ENCODE measurements at places on chromosomes 12 and 14.

- no peak for DNase-seq
Measured at GRCh38 chr12:89351489-89352241, 636 bp downstream of the DUSP6 start.

GRCh38 chr12:12958886-12959285 is 6.9 kb upstream of the GPRC5D start:
- DNase-seq = no peak

DNA sequence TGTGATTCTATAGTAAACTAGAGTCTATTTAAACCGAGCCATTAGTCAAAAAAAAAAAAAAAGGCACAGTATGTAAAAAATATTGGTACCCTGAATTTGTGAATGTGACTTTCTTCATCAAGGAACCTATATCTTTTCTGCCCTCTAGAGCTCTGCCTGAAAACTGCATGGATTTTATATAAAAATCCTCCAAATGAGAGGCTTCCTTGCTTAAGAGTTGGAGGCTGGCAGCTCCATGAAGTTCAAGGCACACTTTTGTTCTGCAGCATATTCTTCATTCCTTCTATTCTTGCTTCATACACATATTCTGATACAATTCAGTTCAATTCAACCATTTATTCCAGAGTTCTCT is 23.1 kb upstream of the NKX2-8 start:
- no peak for DNase-seq

DNA sequence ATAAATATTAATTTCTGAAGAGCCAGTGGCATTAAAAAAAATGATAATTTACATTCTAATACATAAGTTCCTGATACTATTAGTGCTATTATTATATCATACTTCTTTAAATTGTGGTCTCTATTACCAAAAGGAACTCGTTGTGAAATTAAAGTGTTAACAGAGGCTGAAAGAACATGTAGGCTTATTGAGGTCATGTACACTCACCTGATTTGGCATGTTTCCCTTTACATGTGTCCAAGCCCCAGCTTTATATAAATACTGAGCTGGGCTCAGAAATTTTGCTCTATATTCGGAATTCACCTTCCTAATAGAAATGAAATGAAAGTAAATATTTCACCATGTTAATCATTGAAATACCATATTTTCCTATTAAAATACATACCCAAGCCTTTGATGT is 11.0 kb downstream of the MDM1 start:
- DNase-seq = no peak

DNA sequence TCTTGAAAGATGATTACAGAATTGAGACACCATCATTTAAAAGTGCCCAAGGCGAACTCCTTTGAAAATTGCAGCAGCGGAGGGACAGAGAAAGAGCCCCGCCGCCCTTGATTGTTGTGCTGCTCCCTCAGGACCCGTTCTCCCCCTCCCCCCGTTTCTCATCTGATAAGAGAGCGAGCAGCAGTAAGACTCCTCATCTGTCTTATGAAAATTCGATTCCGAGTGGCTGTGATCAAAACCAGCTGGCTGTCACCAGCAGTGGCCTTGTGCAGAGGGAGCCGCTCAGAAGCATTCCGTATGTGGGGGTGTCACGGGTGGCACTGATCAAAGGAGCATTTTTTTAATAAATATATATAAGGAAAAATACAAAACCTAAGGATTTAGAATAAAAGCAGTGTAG is 78.0 kb upstream of the GPATCH2L start:
- DNase-seq = no peak

- no peak for DNase-seq
Measured at GRCh38 chr12:111025792-111026430, 105.5 kb upstream of the MYL2 start.

DNA sequence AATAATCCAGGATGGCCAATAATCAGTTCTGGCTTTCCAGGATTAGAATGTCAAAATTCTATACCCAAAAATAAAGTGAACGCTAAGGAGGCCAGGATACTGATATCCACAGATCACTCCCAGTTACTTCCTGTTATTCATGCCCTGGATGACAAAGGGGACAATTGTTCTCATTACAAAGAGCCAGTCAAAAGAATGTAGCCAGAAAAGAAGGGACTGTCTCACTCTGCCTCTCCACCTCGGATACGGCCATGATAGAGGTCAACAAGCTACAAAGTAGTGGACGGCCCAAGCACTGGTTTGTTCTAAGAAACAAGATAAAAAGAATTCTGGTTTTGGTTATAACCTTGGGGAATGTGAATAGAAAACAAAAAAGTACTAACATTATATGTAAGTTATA is 116.1 kb upstream of the ATF7IP start:
- DNase-seq = no peak

DNA sequence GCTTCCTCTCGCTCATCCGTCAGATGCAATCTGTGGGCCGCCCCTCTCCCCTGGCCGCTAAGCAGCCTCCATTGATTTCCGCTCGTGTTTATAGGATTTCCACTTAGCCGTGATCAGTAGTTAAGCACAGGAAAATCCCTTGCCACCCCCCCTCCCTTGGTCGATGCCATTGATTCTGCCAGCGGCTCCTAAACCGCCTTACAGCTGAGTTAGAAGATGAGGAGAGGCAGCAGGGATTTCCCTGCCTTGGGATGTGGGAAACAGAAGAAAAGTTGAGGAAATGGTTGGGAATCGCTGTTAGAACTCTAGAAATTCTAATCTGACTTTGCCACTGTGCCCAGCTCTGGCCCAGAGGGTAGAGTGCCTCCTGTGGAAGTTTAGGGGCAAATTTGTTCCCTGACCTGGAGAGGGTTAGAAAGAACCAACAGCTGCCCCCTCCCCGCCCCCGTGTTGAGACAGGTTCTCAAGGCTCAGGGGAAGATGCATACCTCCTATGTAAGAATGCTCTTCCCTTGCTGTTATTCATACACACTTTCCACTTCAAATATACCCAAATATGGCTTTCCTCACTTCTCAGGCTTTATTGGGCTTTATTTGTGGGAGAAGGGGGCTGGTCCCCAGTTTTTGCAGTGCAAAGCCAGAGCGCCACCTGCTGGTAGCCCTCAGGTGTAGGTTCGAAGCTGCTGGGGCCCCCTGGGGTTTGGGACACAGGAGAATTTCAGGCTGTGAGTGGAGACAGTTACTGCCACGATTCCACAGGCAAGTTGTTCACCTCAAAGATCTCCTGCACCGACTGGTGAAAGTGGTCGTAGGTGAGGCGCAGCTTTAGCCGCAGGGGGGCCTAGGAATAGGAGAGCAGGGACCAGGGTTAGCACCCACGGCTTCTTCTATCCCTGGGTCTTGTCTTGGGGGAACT is 3.2 kb downstream of the THTPA start:
- DNase-seq = no peak

DNA sequence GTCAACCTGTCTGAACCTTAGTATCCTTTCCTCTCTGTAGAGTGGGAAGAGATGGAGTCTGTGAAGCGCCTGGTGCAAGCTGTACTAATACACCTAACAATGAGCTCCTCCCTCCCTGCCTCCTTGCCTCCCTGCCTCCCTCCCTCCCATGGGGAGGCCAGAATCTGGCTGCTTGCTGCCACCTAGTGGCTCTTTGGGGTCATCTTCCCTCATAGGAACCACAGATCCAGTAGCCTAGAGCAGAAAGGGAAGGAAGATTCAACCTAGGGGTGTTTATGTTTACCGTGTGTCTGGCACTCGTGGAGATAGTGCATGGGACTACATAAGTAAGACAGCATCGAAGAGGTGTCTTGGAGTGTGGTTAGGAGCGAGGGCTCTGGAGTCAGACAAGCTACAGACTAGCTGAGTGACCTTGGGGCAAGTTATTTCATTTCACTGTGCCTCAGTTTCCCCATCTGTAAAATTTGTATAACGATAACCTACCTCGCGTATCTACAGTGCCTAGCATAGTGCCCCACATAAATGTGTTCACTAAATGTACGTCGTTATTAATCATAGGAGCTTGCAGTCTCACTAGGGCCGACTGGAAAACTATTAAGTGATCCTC is 35.5 kb upstream of the TSPAN9 start:
- DNase-seq = no peak

- no peak for DNase-seq
Measured at GRCh38 chr14:104014764-104015163, 70.7 kb upstream of the ASPG start.

Data from cortex of kidney (tissue), 1 donor.